Neural progenitor cell (in vitro differentiated cells): ENCODE measurements at places on chromosomes 3 and 15. TPM values are rescaled to one million over a fixed set of nuclear protein-coding genes. Genes with fewer than 3 reads are reported as not detected.

The TIGIT gene
- total RNA-seq: not detected in 2 replicates

The PIF1 gene
- 50.8 and 111 TPM in 2 replicates for total RNA-seq

- H3K27me3 ChIP-seq: no peaks in the 10 kb centered on the region
- no peak for DNase-seq
- H3K4me3 ChIP-seq: no peak overlapping the region
- H3K36me3 ChIP-seq: no peaks in the 10 kb centered on the region
Observed at GRCh38 chr3:20924646-20925385, 738.8 kb upstream of the SGO1 start.

DNA sequence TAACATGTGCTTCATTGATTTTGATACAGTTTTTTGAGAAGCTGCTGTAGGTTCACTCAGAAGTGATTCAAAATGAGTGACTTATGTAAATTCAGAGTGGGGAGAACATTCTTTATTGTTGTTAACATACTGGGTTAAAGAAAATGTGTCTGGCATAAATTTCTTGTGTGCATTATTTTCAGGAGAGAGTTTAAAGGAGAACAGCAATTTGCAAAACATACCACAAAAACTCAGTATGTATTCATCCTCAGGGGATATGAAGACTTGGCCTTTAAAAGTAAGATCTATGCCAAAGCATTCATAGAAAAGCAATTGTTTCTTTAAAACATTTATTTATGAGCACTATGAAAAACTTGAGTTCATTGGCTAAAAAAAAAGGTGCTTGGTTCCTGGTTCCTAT lies 1089.8 kb downstream of the ROBO2 start:
- no peak for DNase-seq
- H3K27ac ChIP-seq: no peak overlapping the region
- no peak overlapping the region for H3K4me3 ChIP-seq

DNA sequence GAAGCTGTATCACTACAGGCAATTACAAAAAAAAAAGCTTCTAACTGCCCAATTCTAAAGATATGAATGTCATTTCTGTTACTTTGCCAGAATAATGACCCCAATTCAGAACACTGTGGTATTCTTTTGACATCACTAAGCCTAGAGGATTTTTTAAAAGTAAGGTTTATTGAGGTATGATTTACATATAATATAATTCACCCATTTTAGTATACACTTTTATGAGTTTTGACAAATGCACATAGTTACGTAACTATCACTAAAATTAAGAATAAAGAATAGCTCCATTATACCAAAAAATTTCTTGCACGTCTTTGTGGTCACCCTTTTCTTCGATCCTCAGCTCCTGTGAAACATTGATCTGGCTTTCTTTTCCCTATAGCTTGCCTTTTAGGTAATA lies 74.0 kb upstream of the PLSCR5 start:
- no peaks in the 10 kb centered on the region for H3K36me3 ChIP-seq
- DNase-seq: no peak
- H3K4me1 ChIP-seq: no peaks in the 10 kb centered on the region
- H3K27ac ChIP-seq: no peak overlapping the region
- no peaks in the 10 kb centered on the region for H3K27me3 ChIP-seq

GRCh38 chr15:57150066-57150865 lies 226.0 kb upstream of the CGNL1 start:
- H3K4me1 ChIP-seq: peaks cover 15% of the 10 kb centered on the region
- H3K36me3 ChIP-seq: peaks cover 11% of the 10 kb centered on the region
- H3K27me3 ChIP-seq: no peaks in the 10 kb centered on the region
- H3K27ac ChIP-seq: no peak overlapping the region
- no peak for DNase-seq
- H3K4me3 ChIP-seq: no peak overlapping the region

DNA sequence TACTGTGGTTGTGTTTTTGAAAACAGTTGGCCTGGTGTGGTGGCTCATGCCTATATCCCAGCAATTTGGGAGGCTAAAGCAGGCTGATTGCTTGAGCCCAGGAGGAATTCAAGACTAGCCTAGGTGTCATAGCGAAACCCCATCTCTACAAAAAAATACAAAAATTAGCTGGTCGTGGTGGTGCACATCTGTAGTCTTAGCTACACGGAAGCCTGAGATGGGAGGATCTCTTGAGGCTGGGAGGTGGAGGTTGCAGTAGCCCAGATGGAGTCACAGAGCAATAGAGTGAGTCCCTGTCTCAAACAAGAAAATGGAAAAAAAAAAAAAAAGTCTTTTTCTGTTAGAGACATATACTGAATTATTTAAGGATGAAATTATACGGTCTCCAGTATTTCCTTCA lies 14.7 kb upstream of the LRRFIP2 start:
- no peak for DNase-seq
- no peaks in the 10 kb centered on the region for H3K27me3 ChIP-seq
- H3K4me1 ChIP-seq: no peaks in the 10 kb centered on the region
- H3K4me3 ChIP-seq: no peak overlapping the region
